ENCODE measurements at places on chromosomes 1 and 21.

- no peak for DNase-seq
Measured at GRCh38 chr1:151985270-151985669, 8.4 kb downstream of the S100A10 start.

DNA sequence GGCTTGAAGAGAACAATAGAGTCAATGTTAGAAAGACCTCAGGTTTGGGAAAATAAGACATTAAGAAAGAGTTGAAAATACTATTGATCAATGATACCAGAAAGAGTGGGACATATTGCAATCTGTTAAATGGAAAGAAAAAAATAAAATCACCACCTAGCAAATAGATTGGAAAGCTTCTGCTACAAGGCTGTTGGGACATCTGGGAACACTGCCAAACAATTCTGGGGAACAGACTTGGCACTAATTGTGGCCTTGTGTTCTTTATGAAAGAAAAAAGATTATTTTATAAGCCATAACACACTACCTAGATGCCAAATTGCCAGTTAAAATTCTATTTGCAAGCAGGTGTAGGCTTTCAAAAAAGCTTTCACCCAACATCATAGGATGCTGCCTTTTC, 137.8 kb downstream of the TSEN15 start:
- DNase-seq, result no peak

DNA sequence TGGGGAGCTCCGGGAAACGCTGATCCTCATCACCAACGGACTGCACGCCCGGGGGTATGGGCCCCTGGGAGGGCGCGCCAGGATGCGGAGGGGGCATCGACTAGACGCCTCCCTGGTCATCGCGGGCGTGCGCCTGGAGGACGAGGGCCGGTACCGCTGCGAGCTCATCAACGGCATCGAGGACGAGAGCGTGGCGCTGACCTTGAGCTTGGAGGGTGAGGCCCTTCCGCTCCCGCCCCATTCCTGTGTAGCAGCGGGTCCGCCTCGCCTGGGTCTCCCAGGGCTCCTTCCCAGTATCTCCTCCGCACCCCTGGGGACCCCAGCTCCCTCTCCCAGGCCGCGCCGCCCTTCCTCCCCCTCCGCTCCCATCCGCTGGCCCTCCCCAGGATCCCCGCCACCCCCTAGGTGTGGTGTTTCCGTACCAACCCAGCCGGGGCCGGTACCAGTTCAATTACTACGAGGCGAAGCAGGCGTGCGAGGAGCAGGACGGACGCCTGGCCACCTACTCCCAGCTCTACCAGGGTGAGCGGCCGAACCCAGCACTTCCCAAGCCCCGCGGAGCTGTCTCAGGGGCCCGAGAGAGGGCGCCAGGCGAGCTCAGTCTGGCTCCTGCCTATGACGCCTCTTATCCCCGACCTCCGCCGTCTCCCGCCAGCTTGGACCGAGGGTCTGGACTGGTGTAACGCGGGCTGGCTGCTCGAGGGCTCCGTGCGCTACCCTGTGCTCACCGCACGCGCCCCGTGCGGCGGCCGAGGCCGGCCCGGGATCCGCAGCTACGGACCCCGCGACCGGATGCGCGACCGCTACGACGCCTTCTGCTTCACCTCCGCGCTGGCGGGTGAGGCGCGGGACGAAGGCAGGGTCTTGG, 5.0 kb downstream of the HAPLN2 start:
- DNase-seq, result no peak

- no peak for DNase-seq
Measured at GRCh38 chr21:26055841-26056264, 114.7 kb downstream of the APP start.

DNA sequence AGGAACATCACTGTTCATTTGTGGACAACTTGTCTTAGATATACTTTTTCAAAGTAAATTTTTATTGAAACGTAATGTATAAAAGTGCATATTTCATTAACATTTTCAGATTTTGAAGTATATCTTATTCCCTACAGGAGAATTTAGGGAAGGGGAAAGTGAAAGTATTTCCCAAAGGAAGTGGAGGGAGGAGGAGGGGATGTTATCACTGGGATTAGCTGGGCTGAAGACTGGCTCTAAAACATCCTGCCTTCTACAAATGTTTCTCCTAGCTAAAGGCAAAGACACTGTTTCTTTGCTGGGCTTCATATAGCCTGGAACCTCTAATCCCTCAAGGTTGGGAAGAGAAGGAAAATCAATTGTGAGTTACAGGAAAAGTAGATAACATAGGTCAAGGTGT, 7.1 kb upstream of the ZNF697 start:
- no peak for DNase-seq

- DNase-seq, result no peak
Measured at GRCh38 chr21:43369124-43369523, 57.8 kb downstream of the SIK1 start.

GRCh38 chr1:55235722-55236121, 20.6 kb upstream of the USP24 start:
- DNase-seq, result no peak

GRCh38 chr21:31476263-31477022, 132.4 kb upstream of the TIAM1 start:
- DNase-seq, result no peak

GRCh38 chr1:150259758-150260669, 2.4 kb downstream of the CA14 start:
- DNase-seq, result no peak

GRCh38 chr1:155472491-155473083, 90.0 kb downstream of the ASH1L start:
- DNase-seq, result no peak
